Renal cortical epithelial cell (primary cell): ENCODE measurements at places on chromosomes 12 and 14. TPM values are rescaled to one million over a fixed set of nuclear protein-coding genes. Genes with fewer than 3 reads are reported as not detected.
A peak's percentile ranks its signal among the peaks of the same experiment; 100 is the strongest.

- no peak for DNase-seq
Measured at GRCh38 chr12:49462083-49462744, 76.6 kb upstream of the KCNH3 start.

- no peak for DNase-seq
Measured at GRCh38 chr12:33994857-33995808, 27.2 kb upstream of the ALG10 start.

DNA sequence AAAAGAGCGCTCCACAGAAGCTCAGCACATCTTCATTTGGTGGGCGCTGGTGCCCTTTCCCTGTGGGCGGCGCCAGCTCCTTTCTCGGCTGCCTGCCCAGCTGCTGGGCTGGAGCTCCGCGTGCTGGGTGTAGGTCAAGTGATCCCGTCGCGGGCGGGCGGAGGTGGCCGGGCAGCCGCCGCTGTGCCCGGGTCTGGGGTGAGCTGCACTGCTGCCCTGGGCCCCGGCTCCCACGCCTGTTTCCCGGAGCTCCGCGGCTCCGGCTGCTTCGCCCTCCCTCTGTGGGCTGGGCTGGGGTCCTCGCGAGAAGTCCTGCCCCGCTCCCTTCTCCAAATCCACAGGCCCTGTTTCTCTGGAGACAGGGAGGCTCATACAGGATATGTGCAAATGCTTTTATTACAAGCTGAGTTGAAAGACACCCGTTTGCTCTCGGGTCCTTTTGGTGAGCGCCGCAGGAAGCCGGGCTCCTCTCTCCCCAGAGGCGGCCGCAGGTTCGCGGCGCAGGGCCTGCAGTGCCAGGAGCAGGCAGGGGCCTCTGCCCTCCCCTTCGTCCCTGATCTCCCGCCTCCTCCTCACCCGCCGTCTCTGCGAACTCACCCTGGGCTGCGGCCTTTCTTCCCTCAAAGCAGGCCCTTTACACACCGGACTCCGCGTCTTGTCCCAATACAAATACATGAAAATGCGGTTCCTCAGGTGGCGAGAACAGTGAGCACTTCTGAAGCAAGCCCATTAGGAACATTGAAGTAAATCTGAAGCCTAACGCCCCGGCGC, 67.8 kb upstream of the CAPRIN2 start:
- peak; percentile 32 for DNase-seq

The FAM186B gene
- 0.30 and 0.35 TPM in 2 replicates for total RNA-seq

GRCh38 chr14:61761557-61761956, 663 bp upstream of the SNAPC1 start:
- DNase-seq: no peak

The GPR132 gene
- total RNA-seq: 0.30 and 2.1 TPM in 2 replicates

DNA sequence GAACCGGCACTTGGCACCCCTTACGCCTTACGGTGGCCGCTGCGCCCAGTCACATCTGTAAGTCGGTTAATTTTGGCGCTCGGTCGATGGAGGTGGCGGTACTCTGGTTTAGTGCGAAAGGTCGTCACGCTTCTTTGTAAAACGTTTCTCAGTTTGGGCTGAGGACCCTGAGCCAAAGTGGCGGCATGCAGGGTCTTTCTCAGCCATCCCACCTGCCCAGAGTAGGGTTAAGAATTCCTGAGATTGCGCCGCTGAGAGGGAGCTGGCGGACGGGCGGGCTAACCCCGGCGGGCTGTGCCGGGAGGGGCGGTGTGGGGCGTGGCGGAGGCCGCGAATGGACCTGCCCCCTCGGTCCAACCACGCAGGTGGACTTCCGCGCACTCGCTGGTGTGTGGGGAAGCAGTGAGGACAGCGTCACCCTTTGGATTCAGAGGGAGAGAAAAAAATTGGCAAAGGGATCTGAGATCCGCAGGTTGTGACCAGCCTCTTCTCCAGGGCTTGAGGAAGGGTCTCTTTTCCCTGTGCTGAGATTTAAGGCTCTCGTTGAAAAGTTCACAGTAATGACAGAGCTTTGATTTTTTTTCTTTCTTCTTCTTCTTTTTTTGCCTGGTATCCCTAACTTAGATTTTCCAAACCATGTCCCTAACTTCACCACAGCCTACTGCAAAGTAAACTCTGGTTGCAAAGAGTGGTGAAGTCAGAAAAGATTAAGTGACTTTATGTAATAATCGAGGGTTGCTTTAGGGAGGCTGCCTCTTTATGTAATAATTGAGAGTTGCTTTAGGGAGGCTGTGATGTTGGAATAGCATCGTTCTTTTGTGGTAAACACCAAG, 602 bp upstream of the FBXO33 start:
- peak; percentile 79 for DNase-seq

GRCh38 chr12:103887738-103888137, 42.5 kb upstream of the HSP90B1 start:
- DNase-seq: no peak

DNA sequence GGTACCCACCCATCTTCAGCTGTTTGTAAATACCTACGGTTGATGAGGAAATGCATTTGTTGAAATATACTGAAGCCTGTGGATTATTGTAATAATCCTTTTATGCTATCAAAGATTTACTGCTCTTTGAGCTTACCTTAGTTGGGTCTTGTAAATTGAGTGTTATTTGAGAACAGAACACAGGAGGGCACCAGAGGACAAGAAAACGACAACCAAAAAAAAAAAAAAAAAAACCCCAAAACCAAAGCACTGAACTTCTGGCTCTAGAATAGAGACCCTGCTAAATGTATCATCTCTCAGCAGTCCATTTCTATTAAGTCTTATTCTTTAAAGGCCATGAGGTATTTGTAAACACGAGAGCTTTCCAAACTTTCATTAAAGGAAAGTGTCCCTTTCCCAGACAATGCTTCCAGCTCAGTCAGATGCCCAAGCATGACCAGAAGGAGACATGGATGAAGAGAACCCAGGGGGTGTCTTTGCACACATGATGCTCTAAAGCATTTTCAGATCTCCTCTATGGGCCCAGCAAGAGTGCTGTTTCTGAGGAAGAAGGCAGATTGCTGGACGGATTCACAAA, 763.9 kb downstream of the NRXN3 start:
- peak; percentile 38 for DNase-seq

GRCh38 chr12:67645126-67645525, 3.4 kb upstream of the DYRK2 start:
- no peak for DNase-seq

GRCh38 chr12:288687-289086, 26.1 kb upstream of the SLC6A13 start:
- peak; percentile 51 for DNase-seq

DNA sequence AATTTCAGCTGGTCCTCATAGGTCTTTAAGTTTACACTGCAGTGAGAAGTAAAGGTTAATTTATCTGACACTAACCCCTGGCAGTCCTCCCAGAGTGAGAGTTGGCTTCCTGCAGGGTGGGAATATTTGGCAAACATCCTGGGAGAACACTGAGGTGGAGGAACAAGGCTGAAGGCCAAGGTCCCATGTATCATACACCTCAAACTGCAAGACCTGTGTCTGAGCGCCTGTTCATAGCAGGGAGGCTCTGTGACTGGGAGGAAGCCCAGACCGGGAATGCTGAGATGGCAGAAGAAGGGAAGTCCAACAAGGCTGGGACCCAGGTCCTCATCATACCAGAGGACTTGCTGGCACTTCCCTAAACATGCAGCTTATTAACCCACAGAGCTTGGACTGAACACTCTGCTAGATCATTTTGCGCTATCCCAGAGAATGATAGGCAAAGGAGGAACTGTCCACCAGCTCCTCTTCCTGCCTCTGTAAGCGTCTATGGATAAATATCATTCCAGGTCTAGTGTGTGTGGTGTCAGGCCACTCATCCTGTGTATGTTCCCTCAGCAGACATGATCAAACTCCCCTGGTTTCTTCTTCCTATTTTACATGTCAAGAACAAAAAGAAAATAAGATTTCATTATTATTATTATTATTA, 199.6 kb upstream of the CNOT2 start:
- DNase-seq: peak; percentile 23

DNA sequence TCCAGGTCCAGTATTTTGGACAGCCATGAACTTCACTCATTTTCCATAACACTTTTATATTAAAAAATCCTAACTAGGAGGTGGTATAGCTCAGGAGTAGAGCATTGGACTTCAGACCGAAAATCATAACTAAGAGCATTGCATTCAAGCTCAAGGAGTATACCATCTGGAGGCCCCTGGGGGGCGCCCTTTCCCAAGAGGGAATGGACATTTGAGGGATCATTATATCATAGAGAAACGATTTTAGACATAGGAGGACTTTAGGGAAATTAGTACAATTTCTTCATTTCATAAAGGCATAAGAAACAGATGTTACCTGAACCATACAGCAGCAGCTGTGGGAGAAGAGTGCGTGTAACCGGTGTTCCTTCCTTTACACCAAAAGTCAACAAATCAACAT, 5.2 kb upstream of the ATG14 start:
- no peak for DNase-seq

DNA sequence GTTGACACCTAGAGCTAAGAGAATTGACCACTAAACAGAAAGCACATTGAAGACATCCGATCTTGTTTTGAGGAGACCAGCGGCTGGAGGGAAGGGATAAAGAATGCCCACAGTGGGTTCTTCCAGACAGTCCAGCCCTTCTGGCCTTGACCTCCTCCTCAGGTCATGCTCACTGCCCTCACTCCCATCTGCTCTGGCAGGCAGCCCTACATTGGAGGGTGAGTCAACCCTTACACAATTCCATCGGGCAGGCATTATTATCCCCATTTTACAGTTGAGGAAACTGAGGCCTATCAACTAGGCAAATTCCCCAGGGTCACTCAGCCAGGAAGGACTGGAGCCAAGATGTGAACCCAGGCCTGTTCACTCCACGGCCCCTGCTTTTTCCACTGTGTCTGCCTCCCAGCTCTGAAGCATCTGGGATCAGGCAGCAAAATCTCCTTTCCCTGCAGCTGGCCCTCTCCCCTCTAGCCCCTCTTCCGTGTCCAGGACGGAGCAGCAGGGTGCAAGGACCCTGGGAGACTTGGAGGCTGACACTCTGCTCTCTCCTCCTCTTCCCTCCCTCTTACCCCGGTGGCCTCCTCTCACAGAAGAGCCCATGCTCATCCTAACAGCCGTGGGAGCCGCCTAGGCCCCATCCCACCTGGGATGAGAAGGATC, 5.3 kb downstream of the SCNN1A start:
- DNase-seq: peak; percentile 41

DNA sequence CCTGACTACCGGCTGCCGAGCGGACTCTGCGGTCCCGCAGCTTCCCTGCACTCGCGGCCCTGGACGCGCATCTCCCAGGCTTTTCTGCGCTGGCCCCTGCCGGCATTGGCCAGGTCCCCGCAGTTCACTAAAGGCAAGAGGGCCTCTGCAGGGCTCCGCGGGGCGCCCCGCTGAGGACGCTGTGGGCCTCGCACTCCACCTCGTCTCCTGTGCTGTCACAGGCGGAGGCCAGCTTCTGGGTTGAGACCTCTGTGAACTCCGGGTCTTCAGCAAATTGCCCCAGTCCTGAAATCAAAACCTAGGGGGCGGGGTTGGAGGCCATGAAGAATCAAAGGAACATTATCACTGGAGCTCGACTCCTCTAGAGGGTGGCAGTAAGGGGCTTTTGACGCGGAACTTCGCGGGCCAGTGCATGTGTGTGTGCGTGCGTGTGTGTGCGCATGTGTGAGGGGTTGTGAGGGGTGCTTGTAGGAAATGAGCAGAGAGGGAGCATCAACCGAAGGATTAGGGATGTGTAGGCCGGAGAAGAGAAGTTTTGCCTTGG, 68.5 kb upstream of the CAPRIN2 start:
- DNase-seq: no peak
